ENCODE measurements at places on chromosomes 12 and 14. TPM values are rescaled to one million over a fixed set of nuclear protein-coding genes. Genes with fewer than 3 reads are reported as not detected.

CIROP gene
- total RNA-seq, result not detected

DNA sequence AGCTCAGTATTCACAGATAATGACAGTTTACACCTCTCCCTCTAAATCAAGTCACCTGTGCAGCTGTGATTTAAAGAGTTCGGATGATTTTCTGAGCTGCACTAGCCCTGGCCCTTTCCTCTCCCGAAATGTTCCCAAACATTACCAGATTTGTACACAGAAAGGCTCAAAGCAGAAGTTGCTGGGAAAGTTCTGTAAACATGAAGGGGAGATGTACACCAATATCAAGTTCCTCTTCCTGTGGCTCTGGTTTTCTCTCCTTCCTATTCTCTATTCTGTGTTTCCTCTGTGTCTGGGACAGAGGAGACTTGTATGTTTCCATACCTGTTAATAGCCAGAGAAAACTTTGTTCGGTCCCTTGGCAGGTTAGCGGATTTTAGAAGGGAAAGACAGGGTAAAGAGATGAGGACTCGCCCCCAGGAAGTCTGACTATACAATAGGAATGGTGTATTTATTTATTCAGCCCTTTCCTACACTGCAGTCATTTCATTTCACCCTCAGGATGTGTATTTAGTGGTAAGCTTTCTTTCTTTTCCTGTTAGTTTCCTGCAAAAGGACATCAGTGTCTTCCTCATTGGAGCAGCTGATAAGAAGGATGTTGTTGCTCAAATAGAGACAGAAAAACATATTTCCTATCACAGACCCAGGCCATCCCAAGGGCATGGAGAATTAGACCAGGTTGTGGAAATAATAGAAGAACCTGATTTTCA, 7.6 kb upstream of the NUMB start:
- DNase-seq, result no peak
- H3K27ac ChIP-seq, result peak overlapping the region; percentile 56
- no peaks in the 10 kb centered on the region for H3K27me3 ChIP-seq
- H3K4me3 ChIP-seq, result no peak overlapping the region
- H3K4me1 ChIP-seq, result peaks cover 33% of the 10 kb centered on the region

DNA sequence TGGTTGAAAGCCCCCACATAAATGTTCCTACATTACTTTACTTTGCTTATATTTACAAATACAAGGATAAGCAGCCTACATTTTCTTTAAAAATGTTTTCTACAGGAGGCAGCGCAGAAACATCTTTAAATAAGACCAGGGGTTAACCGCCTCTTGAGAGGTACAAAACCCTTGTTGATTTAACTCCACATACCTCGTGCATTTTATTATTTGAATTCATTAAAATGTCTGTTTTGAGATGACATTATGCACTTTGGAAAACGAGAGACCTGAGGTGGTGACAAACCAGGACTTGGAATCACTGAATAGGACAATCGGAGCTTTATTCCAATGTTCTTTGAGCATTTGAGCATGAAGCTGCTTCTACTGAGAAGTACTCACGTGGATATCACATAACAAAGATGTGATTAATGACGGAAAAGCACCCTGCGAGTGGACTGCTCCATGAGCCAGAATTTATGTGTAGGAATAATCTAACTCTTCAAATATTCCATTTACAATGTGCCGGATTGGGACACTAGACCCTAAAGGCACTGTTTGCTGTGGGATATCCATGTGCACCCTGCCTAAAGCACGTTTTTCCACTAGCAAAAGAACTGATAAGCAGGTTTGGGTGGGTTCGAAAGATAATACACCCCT, 746 bp upstream of the DUSP16 start:
- peak overlapping the region; percentile 47 for H3K4me3 ChIP-seq
- DNase-seq, result peak; percentile 19
- H3K4me1 ChIP-seq, result peaks cover 8% of the 10 kb centered on the region
- H3K27me3 ChIP-seq, result no peaks in the 10 kb centered on the region

- no peaks in the 10 kb centered on the region for H3K36me3 ChIP-seq
- no peak for DNase-seq
- no peaks in the 10 kb centered on the region for H3K27me3 ChIP-seq
- no peak overlapping the region for H3K4me3 ChIP-seq
Observed at GRCh38 chr14:89507521-89507920, 90.5 kb upstream of the FOXN3 start.

DNA sequence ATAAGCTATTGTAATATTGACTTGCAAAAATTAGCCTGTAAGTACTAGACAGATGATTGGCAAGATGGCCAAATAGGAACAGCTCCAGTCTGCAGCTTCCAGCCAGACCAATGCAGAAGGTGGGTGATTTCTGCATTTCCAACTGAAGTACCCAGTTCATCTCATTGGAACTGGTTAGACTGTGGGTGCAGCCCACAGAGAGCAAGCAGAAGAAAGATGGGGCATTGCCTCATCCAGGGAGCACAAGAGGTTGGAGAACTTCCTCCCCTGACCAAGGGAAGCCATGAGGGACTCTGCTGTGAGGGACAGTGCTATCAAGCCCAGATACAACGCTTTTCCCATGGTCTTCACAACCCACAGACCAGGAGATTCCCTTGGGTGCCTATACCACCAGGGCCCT, 16.0 kb upstream of the SPATA7 start:
- H3K4me1 ChIP-seq, result no peaks in the 10 kb centered on the region
- no peaks in the 10 kb centered on the region for H3K27me3 ChIP-seq
- DNase-seq, result no peak
- no peak overlapping the region for H3K4me3 ChIP-seq
- no peaks in the 10 kb centered on the region for H3K36me3 ChIP-seq

- DNase-seq, result no peak
- H3K27me3 ChIP-seq, result no peaks in the 10 kb centered on the region
- H3K36me3 ChIP-seq, result peaks cover 6% of the 10 kb centered on the region
- no peak overlapping the region for H3K4me3 ChIP-seq
Observed at GRCh38 chr12:57377103-57377840, 53.6 kb downstream of the R3HDM2 start.

DNA sequence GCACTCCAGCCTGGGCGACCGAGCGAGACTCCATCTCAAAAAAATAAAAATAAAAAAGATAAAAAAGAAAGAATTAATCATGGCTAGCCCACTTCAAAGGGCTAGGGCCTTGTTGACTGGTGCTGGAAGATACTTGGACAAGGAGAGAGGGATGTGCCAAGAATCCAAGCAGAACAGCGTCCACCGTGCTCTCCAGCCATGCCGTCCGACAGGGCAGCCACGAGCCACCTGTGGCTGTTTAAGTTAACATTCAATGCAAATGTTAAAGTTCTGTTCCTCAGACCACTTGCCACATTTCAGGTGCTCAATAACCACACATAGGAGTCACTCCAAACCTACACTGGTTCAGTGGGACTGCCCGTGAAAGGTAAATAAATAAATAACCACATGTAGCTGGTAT, 21.4 kb downstream of the SLC6A13 start:
- H3K27me3 ChIP-seq, result no peaks in the 10 kb centered on the region
- H3K4me3 ChIP-seq, result no peak overlapping the region

- no peak overlapping the region for H3K27ac ChIP-seq
- H3K27me3 ChIP-seq, result no peaks in the 10 kb centered on the region
- no peak for DNase-seq
Observed at GRCh38 chr12:13093848-13094220, 9.6 kb downstream of the GSG1 start.

- no peaks in the 10 kb centered on the region for H3K27me3 ChIP-seq
- peak; percentile 93 for DNase-seq
- no peak overlapping the region for H3K4me3 ChIP-seq
- no peaks in the 10 kb centered on the region for H3K36me3 ChIP-seq
- H3K4me1 ChIP-seq, result no peaks in the 10 kb centered on the region
Observed at GRCh38 chr14:75340921-75341320, 62.3 kb downstream of the FOS start.

ZFP36L1 gene
- total RNA-seq, result 558 TPM

DNA sequence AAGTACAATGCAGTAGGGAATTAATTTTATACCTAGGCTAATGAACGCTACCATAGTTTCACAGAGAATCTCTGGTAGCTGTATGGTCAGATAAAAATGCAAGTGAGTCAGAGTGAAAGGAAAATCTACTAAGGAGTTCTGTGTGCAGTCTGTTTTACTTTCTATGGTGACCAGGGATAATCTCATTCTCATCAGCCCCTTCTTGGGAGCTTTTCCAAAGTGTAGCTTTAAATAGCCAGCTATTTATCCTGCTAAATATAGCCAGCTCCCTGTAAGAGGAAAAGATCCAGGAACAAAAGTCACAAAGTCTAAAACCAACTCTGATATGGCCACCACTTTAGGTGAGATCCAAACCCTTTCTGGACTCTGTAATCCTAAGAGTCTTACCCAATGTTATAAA, 75.5 kb downstream of the TMEM116 start:
- H3K27me3 ChIP-seq, result no peaks in the 10 kb centered on the region
- no peaks in the 10 kb centered on the region for H3K4me1 ChIP-seq
- no peak overlapping the region for H3K4me3 ChIP-seq
- H3K36me3 ChIP-seq, result peaks cover 13% of the 10 kb centered on the region
- H3K27ac ChIP-seq, result no peak overlapping the region

C14orf119 gene
- 15.5 TPM for total RNA-seq

CCDC177 gene
- not detected for total RNA-seq

NRXN3 gene
- 22.4 TPM for total RNA-seq

DNA sequence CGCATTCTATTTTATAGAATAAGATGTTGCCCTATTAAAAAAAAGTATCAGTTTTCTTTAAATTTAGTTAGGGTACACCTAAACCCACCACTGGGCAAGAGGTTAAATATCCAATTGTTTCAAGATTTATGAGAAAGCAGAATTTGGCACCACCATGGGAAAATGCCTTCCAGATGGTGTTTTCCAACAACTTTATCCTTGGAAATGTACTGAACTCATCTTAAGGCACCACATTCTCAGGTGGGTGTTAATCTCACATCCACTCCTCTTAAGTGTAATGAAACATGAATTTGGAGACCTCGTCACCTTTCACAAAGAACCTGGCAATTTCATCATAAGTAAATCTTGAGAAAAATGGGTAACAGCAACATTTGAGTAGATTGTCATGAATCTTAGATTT, 13.1 kb downstream of the CBX5 start:
- no peak overlapping the region for H3K27ac ChIP-seq
- peaks cover 11% of the 10 kb centered on the region for H3K4me1 ChIP-seq

DNA sequence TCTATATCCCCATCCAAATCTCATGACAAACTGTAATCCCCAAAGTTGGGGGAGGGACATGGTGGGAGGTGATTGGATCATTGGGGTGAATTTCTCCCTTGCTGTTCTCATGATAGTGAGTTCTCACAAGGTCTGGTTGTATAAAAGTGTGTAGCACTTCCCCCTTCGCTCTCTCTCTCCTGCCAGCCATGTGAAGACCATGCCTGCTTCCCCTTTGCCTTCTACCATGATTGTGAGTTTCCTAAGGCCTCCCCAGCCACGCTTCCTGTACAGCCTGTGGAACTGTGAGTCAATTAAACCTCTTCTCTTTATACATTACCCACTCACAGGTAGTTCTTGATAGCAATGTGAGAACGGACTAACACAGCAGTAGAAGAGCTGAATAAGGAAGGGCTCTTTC, 62.6 kb upstream of the VASH1 start:
- no peak overlapping the region for H3K4me3 ChIP-seq
- H3K36me3 ChIP-seq, result no peaks in the 10 kb centered on the region
- no peak for DNase-seq
- no peaks in the 10 kb centered on the region for H3K27me3 ChIP-seq
- no peak overlapping the region for H3K27ac ChIP-seq
- no peaks in the 10 kb centered on the region for H3K4me1 ChIP-seq

GRCh38 chr14:33404054-33404453, 465.4 kb downstream of the NPAS3 start:
- no peaks in the 10 kb centered on the region for H3K4me1 ChIP-seq
- DNase-seq, result no peak

DNA sequence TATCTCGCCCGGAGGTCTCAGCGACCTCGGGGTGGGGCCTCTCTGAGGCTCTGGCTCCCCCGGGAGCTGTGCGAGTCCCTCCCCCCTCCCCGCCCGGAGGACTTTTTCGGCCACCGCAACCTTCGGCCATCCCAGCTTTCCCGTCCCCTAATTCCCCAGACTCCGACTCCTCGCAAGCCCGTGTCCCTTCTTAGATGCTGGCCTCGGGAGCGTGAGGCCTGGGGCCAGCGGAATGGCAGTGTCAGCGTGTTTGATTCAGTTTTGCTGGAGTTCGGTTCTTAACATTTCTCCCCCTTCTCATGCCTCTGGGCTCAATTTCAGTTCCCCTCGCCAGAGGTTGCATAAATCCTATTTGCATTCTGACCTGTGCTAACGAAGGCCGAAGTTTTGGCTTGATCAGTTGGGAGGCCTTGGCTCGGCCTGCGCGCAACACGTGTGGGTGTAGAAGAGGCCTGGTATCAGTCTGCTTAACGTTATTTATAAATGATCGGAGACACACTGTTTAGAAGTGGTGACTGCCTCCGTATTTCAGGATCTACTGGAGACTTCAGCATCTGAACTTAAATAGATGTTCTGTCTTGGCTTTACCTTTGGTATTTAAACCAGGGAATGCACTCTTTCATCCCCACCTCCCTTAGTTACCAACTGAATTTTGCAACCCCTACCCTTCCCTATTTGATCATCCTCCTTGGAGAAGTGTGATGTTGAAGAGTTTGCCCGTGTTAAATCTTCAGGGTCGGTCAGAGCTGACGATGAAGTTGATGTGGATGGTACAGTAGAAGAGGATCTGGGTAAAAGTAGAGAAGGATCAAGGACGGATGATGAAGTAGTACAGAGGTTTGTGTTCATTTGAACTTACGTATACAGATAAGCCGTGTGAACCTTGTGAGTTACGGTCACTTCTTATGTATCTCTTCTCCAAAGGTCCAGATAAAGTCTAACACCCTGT, 851 bp downstream of the HSP90B1 start:
- DNase-seq, result peak; percentile 40
- no peaks in the 10 kb centered on the region for H3K36me3 ChIP-seq
- no peaks in the 10 kb centered on the region for H3K27me3 ChIP-seq
- peak overlapping the region; percentile 74 for H3K4me3 ChIP-seq
